ENCODE measurements at places on chromosomes 6 and 20. TPM values are rescaled to one million over a fixed set of nuclear protein-coding genes. Genes with fewer than 3 reads are reported as not detected.

TMEM74B gene
- 0.44 TPM for total RNA-seq

RARS2 gene
- total RNA-seq: 28.4 TPM

MAFB gene
- total RNA-seq: 3.0 TPM

HRH3 gene
- not detected for total RNA-seq

GPR63 gene
- total RNA-seq: under 0.01 TPM

PROKR2 gene
- total RNA-seq: not detected

WFDC5 gene
- not detected for total RNA-seq

CGA gene
- total RNA-seq: not detected

ZNF334 gene
- 0.40 TPM for total RNA-seq

MEI4 gene
- not detected for total RNA-seq

ASIP gene
- total RNA-seq: not detected

EMILIN3 gene
- total RNA-seq: not detected

ISM1 gene
- under 0.01 TPM for total RNA-seq

ATP9A gene
- 55.6 TPM for total RNA-seq

HLA-E gene
- 440 TPM for total RNA-seq

FAM229B gene
- 3.3 TPM for total RNA-seq

SLC26A8 gene
- not detected for total RNA-seq

HLA-DPB1 gene
- total RNA-seq: 12.2 TPM

PAK5 gene
- total RNA-seq: not detected

OXT gene
- not detected for total RNA-seq

KIAA1755 gene
- not detected for total RNA-seq

NKX2-2 gene
- not detected for total RNA-seq

POM121L2 gene
- total RNA-seq: not detected

CLVS2 gene
- not detected for total RNA-seq

XKR7 gene
- under 0.01 TPM for total RNA-seq

HTR1B gene
- 2.4 TPM for total RNA-seq
